ENCODE measurements at places on chromosomes 7 and 10.

DNA sequence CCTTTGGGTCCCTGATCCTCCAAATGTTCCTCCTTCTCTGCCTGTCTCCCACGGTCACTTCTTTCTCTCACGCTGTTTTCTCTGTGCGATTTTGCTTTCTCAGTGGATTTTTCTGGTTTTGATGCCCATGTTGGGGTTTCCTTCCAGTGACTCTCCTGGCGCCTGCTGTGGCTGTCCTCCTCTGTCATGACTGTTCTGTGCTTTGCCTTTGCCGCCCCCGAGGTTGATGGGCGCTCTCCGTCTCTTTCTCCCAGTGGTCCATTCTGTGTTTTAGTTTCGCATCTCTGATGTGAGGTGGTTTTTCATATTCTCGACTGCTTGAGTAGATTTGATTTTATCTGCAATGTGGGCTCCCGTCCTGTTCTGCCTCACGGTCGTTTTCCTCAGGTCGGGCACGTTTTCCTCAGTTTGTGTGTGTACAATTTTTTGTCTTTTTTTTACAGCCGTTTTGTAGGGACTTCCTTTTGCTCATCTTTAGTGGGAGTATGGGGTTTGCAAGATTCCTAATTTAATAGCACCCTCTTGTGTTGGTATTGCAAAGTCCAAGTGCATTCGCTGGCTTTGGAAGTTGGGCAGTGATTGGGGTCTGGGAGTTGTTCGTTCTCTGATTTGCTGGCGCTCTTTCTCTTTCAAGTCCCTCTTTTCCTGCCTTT lies 100.0 kb downstream of the INPP5A start:
- DNase-seq, result no peak

DNA sequence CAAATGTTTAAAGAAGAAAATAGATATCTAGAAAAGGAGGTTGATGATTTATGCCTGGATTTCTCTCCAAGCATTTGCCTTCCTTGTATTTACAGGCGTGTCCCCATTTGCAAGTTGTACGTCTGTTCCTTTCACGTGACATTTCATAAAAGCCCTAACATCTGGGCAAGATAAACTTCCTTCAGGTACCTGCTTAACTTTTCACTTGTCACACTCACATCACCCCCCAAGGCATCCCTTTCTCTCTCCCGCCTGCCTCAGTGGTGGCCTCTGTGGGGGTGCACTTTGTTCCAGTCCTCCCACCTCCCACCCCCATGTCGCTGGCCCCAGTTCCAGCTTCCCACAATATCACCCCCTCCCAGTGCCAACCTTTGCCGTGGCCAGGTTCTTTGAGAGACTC lies 6.7 kb downstream of the TWIST1 start:
- no peak for DNase-seq

- DNase-seq, result no peak
Measured at GRCh38 chr7:116862951-116863670, 724 bp downstream of the CAPZA2 start.

GRCh38 chr7:117251687-117252086 lies 71.2 kb downstream of the WNT2 start:
- no peak for DNase-seq

- DNase-seq, result no peak
Measured at GRCh38 chr7:51209426-51209825, 107.2 kb downstream of the COBL start.

GRCh38 chr7:134873253-134873652 lies 93.8 kb downstream of the CALD1 start:
- DNase-seq, result no peak

- no peak for DNase-seq
Measured at GRCh38 chr10:11373717-11374171, 237.7 kb downstream of the USP6NL start.

GRCh38 chr7:36598054-36598674 lies 126.1 kb downstream of the AOAH start:
- DNase-seq, result no peak

GRCh38 chr7:45451342-45452035 lies 122.7 kb upstream of the ADCY1 start:
- no peak for DNase-seq

DNA sequence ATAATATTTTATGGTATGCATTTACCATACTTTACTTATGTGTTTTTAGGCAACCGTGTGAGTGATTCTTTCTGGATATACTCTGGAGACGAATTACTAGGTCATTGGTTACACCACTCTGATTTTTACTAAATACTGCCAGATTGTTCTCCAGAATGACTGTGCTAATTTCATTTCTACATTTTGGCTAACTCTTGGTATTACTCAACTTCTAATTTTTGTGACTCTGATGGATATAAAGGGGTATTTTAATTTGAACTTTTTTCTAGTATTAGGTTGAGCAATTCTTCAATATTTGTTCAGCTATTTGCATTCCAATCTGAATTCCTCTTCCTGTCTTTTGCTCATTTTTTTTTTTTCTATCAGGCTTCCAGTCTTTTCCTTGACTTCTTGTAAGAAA lies 223.6 kb downstream of the MDFIC start:
- DNase-seq, result no peak

GRCh38 chr10:97913614-97914013 lies 64.0 kb downstream of the GOLGA7B start:
- DNase-seq, result no peak

DNA sequence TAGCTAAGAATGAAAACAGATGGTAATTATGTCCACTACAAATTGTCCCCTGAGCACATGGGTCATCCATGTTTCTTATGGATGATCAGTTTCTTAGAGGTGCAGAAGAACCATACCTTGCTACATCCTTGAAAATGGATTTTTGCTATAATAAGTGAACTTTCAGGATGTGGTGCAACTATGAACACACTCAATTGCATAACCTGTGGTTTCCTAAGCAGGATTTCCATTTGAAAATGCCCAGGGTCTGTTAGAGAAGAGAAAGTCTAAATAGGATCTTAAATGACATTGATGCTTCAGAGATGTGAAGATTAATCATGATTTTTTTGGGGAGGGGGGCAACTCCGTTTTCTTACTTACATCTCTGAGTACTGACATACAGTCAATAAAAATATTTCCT lies 39.6 kb upstream of the CACNB2 start:
- DNase-seq, result no peak

DNA sequence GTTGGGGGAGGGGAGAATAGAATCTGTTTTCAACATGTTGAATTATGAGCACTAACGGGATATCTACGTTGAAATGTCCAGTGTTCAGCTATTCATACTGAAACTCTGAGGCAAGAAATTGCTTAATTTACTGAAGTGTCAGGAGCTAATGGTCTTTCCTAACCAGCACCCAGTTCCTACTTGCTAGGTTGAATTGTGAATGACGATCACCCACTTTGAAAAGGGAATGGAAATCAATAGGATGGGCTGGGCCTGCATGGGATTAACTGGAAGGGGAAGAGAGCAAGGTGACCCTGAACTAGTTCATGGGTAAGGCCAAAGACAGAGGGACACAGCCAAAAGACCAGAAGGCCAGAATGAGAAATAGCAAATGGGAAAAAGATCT lies 51.3 kb downstream of the HIPK2 start:
- DNase-seq, result no peak

DNA sequence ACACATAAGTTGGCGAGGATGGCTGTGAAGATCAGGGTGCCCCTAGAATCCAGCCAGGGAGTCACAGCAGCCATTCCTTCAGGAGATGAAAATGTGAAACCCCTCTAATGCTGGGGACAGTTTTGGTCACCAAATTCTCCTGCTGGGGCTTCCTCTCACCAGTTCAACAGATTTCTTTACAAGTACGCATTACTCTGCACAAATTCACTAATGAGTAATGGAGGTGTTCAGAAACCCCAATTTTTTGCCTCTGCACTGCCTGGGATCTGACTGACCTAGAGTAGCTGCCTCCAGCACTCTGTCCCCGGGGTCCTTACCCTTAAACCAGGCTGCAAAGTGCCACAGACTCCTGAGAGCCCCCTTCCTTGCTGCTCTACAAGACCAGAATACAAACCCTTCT lies 16.1 kb downstream of the TRPV5 start:
- no peak for DNase-seq

- no peak for DNase-seq
Measured at GRCh38 chr7:155285423-155285822, 12.3 kb upstream of the INSIG1 start.

Data from DMS 273 treated with DMSO at 0.1 percent for 48 hours (cell line).